ENCODE measurements at places on chromosomes 7 and 10.

GRCh38 chr7:6477318-6477660, 29.5 kb upstream of the DAGLB start:
- DNase-seq: no peak

GRCh38 chr7:86965727-86966120, 93.7 kb downstream of the ELAPOR2 start:
- DNase-seq: no peak

- DNase-seq: no peak
These were observed 303.6 kb upstream of the PITRM1 start for GRCh38 chr10:3476186-3476585.

GRCh38 chr10:7345717-7346116, 65.1 kb downstream of the SFMBT2 start:
- DNase-seq: no peak

DNA sequence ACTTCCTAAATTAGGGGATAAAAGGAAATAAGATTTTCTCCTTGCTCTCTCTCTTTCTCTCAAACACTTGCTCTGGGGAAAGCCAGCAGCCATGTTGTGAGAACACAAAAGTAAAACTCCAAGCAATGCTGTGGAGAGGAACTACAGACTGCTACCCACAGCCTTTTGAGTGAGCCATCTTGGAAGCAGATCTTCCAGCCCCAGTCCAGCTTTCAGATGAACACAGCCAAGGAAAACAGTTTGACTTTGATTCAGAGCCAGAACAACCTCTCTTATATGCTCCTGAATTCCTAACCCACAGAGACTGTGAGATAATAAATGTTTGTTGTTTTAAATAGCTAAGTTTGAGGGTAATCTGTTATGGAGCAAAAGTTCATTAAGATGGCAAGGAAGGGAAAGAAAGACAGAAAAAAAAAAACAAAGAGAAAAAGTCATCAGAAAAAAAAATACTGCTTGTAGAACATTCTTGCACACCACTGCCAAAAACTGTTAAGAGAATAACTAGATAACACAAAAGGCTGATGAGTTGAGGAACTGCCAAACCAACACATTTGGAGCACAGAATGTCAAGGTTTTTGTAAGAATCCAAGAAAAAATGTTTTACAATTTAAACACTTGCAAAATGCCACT, 20.9 kb upstream of the PRKAR2B start:
- DNase-seq: no peak

DNA sequence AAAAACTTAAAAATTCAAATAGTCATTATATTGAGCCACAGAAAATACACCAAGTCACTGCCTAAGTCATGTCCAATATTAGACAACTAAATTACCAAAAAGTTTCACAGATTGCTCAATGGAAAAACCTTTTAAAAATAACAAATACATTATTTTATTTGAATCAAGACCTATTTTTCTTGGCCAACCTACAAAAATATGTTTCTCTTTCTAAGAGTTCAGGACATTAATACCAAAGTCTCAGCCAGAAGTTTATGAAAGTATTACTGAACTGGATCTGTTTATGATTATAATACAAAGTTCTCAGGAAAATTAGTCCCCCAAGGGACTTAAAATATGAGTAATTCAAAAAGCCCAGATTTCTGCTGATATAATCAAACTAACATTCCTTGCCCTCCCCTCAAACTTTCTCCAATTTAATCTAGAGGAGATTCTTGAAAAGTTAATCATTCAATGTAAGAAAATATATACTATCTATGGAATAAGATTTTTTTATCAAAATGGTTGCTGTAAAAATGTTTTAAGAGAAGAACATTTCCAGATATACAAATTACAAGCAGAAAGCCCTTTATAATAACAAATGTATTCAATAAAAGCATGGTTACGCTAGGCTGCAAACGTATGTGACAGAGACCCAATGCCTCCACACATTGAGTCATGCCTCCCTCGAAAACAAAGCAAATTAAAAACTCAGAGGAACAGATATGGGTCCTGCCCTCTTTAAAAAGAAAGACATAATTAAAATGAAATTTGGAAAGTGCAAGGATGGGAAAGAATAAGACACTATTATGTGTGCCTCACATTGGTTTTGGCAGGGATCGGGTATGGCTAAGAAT, 381.6 kb downstream of the PARD3 start:
- no peak for DNase-seq

- DNase-seq: no peak
These were observed 227.8 kb upstream of the GRB10 start for GRCh38 chr7:51010534-51010933.

DNA sequence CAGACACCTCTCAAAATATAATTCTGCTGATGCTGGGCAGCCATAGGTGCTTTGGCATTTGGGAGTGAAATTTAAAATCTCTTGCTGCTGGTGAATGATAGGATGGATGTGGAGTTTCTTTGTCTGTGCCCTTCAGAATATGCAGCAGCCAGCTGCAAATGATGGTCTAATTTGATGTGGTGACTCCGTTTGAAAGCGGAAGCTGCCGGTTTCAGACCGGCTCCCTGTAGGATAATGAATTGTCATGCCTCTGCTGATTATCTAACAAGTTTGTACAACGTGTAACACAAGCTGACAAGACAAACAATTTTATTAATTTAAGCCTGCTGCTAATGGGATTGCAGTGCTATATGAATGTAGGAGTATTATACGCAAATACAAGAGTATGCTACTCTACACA, 103.5 kb downstream of the SND1 start:
- no peak for DNase-seq

DNA sequence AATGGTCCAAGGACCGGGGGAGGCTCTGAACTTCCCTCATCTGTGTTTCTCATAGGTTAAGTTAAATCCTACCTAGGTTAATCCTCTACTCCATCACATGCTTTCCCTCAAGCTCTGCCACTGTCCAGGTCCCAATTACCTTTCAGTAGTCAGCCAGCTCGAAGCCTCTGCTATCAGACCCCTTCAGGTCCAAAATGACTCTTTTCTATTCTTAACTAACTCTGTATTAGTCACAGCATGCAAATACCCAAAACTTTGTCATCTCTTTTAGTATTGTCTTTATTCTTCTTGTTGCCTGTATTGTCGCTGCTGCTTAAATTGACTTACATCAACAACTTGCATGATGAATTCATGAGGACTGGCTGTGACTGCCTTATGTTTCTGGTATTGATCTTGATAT, 15.3 kb downstream of the PPP1R17 start:
- no peak for DNase-seq

DNA sequence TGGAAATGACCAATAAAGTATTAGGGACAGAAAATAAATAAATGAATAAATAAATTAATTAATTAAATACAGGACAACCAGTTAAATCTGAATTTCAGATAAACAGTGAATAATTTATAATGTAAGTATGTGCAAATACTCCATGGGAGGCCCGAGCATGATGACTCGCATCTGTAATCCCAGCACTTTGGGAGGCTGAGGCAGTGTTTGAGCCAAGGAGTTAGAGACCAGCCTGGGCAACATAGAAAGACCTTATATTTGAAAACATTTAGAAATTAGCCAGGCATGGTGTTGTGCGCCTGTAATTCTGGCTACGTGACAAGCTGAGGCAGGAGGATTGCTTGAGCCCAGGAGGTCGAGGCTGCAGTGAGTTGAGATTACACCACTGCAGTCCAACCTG, 123.7 kb downstream of the CUL2 start:
- no peak for DNase-seq

- no peak for DNase-seq
These were observed 45.9 kb downstream of the COL1A2 start for GRCh38 chr7:94440451-94441039.

GRCh38 chr10:26725837-26726727, 28.6 kb downstream of the PDSS1 start:
- peak; percentile 10 for DNase-seq

DNA sequence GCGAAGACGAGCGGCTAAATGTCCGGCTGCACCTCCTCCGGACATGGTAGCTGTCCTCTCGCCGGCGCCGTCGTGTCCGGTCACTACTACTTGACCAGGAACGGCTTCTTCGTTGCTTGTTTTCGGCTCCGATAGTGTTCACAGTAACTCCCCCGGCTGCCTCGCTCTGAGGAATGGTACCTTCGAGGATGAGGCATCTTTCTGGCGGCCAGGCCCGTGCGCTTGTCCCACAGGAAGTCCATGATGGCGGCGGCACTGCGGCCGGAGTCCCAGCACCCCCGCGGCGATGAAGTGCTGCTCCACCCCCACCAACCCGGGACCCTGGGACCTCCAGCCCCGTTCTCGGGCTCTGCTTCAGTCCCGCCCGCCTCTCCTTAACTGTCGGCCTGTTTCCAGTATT, 11.0 kb upstream of the CCDC126 start:
- DNase-seq: no peak

Data from stimulated activated CD8-positive, alpha-beta memory T cell treated with anti-CD3 and anti-CD28 coated beads, Interleukin-4, amount 100 ng/mL, for 4 hours (primary cell).